Retina (tissue), 1 donor: ENCODE measurements at places on chromosomes 3 and 15.

GRCh38 chr3:25145176-25145575, 282.9 kb upstream of the RARB start:
- DNase-seq, result no peak

DNA sequence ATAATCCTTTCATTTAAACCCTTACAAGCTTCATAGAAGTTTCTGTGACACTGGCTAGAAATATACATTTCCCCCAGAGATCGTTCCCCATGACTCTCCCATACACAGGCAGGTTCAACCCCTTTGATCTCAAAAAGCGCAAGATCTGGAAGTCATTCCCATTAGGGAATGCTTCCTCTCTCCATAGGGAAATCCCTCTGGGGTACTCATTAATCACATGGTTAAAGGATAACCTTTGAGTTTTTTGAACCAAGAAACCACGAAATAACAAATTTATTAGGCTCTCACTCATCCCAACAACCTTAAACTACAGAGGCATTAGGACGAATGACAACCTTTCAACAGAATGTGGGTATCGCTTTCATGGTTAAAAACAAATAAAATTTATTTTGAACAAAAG, 211.9 kb upstream of the PRICKLE2 start:
- DNase-seq, result no peak

GRCh38 chr3:140292170-140292569, 357.2 kb downstream of the CLSTN2 start:
- DNase-seq, result no peak

- peak; percentile 61 for DNase-seq
Observed at GRCh38 chr15:84982301-84982920, 755 bp downstream of the PDE8A start.

- no peak for DNase-seq
Observed at GRCh38 chr3:115912372-115912771, 289.1 kb downstream of the GAP43 start.

GRCh38 chr3:124730129-124730940, at the start of gene UMPS:
TSS of gene UMPS (plus strand) at chr3:124730452. CDS start at chr3:124730472, 20 bp downstream.
- DNase-seq, result peak; percentile 95

- DNase-seq, result no peak
Observed at GRCh38 chr3:28947061-28947460, 333.8 kb upstream of the RBMS3 start.

GRCh38 chr3:194315088-194315964, 35.8 kb downstream of the CPN2 start:
- DNase-seq, result peak; percentile 97

- no peak for DNase-seq
Observed at GRCh38 chr3:178465260-178466180, 70.7 kb upstream of the KCNMB2 start.

- no peak for DNase-seq
Observed at GRCh38 chr3:196941729-196942225, 551 bp downstream of the NCBP2 start.

GRCh38 chr3:11386465-11387113, 114.4 kb downstream of the ATG7 start:
- DNase-seq, result no peak

- DNase-seq, result no peak
Observed at GRCh38 chr15:74174219-74174957, 878 bp downstream of the ISLR start.

DNA sequence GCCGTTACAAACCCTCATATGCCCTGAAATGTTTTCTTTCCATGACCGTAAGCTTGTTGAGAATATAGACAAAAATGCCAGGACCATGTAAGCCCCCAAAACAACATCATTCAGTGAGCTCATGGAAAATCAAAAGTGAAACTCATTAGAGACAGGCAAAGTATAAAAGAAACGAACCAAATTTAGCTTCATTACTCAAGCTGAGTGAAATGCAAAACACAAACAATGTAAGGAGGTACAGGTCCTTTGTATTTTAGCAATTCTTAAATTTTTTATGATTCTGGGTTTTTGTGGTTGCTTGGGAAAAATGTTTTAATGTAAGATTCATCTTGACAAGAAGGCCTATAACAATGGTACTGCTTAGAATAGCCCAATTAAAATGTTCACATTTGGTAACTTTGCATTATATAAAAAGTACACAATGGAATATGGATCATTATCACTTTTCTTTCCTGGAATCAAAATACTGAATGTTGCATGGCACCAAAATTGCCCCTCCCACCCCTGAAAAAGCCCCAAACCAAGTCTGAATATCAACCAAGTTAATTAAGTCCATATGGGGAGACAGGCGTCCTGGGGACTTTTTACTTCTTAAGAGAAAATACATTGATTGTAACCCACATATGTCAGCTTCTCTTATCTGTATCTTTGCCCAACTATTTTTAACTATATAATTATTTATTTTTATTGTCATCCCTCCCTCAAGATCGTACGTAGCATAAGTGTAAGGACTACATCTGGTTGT, 247.7 kb upstream of the CDIN1 start:
- DNase-seq, result no peak

- DNase-seq, result no peak
Observed at GRCh38 chr3:5388091-5388490, 200.6 kb downstream of the EDEM1 start.

DNA sequence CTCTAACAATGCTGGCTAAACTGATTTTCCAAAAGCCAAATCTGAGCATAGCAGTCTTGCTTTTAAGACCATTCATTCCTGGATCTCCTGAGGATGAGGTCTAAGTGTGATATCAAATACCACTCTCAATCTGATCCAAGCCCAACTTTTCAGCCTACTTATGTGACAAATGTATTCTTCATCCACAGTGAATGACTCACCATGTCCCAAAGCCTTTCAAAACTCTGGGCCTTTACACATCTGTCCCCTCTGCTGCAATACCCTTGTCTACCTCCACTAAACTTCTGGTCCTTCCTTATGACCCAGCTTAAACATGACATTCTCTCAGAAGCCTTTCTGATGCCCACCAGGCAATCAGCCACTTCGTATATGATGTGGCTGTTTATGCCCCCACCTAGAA, 4.6 kb downstream of the ANAPC13 start:
- no peak for DNase-seq

DNA sequence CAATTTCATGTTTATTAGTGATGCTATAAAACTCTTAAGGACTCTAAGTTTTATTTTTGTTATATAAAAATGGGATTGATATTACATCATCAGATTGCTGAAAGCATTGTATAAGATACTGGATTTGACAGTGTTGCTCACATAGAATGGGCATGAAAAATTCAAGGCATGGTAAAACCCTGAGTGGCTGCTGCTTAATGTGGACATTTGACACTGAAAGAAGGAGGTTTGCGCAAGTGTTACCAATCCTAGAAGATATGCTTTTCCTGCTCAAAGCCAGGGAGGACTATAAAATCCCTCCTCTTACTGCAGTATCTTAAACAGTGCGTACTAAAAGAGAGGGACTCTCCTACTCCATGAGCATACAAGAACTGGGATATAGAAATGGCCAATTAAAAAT, 65.8 kb upstream of the PTX3 start:
- DNase-seq, result no peak

DNA sequence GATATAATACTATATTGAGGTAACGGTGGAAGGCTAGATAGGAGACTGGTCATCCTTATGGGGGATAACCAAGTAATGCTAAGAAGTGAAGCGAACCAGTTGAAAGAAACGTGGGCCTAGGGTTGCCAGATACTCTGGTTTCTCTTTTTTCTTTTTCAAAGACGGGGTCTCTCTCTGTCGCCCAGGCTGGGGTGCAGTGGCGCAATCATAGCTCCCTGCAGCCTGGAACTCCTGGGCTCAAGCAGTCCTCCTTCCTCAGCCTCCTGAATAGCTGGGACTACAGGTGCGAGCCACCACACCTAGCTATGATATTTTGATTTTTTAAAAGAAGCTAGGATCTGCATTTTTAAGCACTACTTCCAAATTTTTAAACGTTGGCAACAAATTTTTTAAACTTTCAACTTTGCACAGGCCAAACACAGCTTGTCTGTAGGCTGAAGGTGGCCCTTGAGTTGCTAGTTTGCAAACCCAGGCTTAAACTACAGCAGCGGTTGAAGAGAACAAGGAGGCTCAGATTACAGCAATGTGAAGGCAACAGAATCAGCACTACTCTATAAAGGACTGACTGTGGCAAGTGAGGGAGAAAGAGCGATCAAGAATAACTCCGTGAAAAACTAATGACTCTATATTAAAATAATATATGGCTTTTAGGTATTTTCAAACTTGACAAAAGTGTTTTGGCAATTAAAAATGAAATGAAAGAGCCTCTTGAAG, 1.2 kb upstream of the RUBCN start:
- no peak for DNase-seq

DNA sequence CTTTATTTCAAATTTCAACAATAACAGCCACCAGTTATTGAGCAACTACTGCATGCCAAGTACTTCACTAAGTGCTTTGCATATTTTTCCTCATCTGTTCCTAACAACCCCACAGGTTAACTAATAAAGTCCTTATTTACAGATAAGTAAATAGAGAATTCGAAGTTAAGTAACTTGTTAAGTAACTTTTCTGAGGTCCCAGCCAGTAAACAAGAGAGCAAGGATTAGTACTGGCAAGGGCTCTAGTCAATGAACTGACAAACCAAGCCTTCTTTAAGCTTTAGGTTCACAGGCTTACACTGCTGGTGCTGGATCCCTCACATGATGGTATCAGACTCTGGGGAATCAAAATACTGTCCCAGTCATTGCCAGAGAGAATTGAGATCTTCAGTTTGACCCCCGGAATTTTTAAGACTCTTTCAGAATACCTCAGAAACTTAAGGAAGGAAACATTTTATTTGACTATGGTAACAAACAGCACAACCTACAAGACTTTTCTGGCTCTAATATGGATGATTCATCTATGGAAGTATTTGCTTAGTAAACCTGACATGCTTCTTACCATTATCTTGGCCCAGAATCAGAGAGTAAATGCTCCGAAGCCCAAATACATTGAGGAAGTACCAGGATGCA, 16.5 kb downstream of the EMC3 start:
- DNase-seq, result no peak

GRCh38 chr15:36571301-36571700, 8.1 kb upstream of the CDIN1 start:
- DNase-seq, result no peak

DNA sequence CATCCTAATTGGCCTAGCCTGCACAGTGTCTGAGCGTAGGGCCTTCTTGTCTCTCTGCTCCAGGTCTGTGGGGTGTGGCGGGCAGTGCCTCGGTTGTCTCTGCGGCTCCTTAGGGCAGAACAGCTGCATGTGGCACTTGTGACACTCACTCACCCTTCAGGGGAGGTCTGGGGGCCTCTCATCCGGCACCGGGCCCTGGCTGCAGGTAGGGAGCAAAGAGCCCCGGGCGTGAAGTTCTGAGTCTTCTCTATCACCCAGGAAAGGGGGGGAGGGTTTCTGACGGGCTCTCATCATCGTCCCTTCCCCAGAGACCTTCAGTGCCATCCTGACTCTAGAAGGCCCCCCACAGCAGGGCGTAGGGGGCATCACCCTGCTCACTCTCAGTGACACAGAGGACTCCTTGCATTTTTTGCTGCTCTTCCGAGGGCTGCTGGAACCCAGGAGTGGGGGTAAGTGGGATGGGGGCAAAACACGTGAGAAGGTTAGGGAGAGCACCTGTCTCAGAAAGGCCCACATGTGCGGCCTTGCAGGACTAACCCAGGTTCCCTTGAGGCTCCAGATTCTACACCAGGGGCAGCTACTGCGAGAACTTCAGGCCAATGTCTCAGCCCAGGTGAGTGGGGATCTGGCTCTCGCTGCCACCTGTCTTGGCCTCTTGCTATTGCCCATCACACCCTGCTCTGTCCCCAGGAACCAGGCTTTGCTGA, 2.6 kb downstream of the CHRD start:
- DNase-seq, result no peak

DNA sequence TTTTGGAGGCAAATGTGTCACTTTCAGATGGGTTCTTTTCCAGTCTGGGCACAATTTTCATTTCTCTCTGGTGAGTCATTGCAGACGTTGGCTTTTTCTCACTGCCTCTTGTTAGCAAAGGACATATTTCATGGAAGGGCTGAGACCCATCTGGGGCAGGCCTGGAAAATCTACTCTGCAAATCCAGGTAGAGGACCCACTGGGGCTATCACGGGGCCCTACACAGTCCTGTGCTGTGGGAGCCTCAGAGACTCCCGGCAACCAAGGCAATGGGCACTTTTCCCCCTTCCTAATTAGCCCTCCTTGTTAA, 58.0 kb downstream of the HRH1 start:
- DNase-seq, result no peak

GRCh38 chr3:4724051-4724629, 231.0 kb downstream of the ITPR1 start:
- DNase-seq, result no peak

GRCh38 chr3:133997871-133998635, 31.7 kb downstream of the SLCO2A1 start:
- no peak for DNase-seq

DNA sequence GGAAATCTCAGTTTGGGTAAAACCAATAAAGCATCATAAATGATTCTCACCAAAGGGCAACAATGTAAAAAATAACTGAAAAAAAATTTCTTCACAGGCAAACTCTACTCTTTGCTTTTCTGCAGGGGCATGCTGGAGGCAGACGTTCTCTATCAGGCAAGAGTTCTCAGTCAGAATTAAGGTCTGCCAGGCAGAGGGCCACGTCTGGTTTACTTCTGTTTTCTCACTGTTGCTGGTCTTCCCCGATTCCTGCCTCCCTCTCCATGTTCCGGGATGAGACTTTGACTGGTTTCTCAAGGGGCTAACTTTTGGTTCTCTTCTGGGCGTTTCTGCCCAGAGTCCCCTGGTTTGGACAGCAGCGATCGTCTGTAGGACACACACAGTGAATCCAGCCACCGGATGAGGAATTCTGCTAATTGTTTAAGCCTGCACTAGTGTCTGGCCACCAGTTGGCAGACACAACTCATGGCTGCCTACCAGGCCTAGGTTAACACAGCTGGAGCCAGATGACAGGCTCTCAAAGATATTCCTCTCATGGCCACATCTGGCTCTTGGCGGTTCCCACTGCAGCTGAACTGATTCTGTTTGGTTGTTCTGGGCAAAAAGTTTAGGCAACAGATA, 273.1 kb downstream of the FOXP1 start:
- no peak for DNase-seq

DNA sequence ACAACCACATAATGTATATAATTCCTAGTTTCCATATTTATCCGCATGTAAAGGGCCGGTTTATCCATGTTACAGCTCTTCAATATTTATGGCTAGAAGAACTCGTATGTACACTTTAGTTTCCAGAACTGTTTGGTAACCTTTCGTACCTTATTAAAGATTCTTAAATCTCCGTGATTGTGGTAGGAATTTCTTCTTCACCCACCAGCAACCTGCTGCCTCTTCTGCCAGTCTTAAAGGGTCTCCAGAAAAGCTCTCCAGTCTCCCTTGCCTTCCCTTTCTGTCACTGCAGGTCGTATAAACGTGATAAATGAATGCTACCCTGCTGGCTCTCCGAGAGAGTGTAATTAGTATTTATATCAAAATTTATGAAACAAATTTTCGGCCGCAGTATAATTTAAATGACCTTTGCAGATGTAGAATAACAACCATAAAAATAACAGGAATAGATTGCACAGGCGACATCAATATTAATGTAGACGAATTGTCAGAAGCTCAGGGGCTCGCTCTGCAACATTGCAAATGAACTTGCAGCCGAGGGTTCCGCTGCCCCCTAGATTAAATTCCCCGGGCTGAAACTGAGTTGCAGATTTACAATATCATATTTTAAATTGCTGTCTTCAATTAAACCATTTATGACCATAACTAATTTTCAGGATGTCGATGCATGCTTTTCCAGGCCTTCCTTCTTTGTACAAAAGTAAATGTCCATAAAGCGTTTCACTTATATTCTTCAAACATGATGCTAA, 5.4 kb downstream of the ZIC1 start:
- peak; percentile 65 for DNase-seq

GRCh38 chr3:62708638-62709373, 166.4 kb downstream of the CADPS start:
- peak; percentile 72 for DNase-seq
